Neural crest cell (in vitro differentiated cells): ENCODE measurements at places on chromosomes 13 and 19.
A peak's percentile ranks its signal among the peaks of the same experiment; 100 is the strongest.

GRCh38 chr13:109870696-109871370 is 84.5 kb upstream of the IRS2 start:
- no peak for DNase-seq

GRCh38 chr19:2201473-2202148 is 34.5 kb downstream of the PLEKHJ1 start:
- DNase-seq, result no peak

GRCh38 chr13:32537580-32538142 is 934 bp downstream of the N4BP2L2 start:
- peak; percentile 5 for DNase-seq

- DNase-seq, result no peak
These were observed 24.4 kb downstream of the UBAC2 start for GRCh38 chr13:99225078-99225477.

DNA sequence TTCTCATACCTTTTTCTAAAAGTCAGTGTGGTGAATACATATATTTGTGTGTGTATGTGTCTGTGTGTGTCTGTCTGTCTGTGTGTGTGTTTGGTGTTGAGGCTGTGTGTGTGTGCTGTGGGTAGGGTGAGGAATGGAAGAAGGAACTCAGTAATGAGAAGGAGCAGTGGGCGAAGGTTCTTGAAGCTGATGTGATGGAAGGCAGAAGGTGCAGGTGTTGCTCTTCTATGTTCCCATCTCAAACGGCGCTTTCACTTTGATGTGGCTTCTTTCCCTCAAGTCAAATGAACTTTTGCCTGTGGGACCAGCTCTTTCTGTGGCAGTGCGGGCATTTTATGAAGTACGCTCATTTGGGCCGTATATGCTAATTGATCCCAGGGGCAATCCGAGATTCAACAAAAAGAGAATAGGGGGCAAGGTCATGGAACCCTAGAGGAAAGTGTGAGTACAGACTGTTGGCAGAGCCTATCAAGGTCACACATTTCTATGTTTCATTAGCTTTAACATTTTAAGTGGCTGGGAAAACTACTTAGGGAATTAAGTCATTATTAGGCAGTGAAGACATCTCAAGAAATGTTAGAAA is 15.2 kb downstream of the BIVM start:
- no peak for DNase-seq

GRCh38 chr13:111161601-111162600 is 46.8 kb downstream of the ARHGEF7 start:
- DNase-seq, result no peak

- DNase-seq, result no peak
These were observed 25.2 kb downstream of the COL4A1 start for GRCh38 chr13:110281736-110282135.

GRCh38 chr19:11194656-11195558 is 2.4 kb downstream of the KANK2 start:
- no peak for DNase-seq

DNA sequence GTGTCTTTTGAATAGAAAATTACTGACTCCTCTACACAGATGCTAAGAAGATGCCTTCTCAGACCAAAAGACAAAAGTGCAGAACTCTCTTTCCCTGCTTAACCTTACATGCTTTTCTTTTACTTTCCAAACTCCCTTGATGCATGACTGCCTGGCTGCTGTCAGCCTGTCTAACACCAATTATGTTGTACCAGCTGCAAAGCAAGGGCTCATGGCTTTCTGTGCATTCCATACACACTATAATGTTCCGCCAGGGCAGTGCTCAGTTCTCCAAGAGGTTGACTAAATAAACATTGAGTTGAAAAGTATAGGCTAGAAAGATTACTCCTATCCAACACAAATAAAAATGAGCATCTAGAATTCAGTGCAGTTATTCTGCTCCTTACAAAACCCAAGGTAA is 330.4 kb upstream of the NBEA start:
- no peak for DNase-seq

DNA sequence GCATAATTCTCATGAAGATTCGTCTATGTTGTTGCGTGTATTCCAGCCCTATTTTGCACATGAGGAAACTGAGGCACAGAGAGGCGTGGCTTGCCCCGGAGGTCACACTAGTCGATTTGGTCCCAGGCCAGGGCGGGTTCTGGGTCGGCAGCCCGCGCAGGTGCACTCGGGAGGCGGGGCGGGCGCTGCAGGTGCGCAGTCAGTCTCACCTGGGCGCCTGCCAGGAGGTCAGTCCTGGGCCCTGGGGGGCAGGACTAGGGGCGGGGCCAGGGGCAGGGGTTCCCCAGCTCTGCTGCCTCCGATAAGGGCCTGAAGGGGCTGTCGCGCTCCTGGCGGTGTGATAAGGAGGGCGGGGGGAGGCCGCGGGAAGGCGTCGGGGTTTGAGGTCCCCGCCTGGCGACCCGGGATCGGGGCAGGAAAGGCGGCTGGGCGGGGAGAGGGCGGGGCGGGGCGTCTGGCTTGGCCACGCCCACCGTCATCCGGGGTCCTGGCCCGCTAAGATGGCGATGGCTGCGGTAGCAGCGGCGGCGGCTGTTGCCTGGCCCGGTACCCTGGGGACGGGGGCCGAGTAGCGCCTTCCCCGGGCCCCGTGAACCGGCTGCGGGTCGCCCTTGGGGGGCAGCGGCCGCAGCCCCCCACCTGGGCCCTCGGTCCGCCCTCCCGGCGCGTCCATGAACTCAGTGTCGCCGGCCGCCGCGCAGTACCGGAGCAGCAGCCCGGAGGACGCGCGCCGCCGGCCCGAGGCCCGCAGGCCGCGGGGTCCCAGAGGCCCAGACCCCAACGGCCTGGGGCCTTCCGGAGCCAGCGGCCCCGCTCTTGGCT is at the start of gene ATG4D:
TSS of gene ATG4D (plus strand) at position 485 of the 822 bp plus-strand sequence. CDS start at position 672, 187 bp downstream.
- DNase-seq, result peak; percentile 75

DNA sequence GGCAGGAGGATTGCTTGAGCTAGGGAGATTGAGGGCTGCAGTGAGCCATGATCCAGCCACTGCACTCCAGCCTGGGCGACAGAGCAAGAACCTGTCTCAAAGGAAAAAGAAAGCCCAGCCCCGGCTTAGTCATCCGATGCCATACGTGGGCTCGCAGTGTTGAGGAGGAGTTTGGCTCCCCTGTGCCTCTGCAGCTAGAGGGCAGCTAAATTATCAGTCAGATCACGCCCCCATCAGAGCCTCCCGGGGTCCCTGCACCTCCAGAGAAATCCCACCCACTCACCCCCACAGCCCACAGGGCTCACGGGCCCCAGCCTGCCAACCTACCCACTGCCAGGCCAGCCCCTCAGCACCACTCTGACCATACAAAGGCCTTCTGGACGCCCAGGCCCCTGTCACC is 27.6 kb downstream of the MAU2 start:
- no peak for DNase-seq

DNA sequence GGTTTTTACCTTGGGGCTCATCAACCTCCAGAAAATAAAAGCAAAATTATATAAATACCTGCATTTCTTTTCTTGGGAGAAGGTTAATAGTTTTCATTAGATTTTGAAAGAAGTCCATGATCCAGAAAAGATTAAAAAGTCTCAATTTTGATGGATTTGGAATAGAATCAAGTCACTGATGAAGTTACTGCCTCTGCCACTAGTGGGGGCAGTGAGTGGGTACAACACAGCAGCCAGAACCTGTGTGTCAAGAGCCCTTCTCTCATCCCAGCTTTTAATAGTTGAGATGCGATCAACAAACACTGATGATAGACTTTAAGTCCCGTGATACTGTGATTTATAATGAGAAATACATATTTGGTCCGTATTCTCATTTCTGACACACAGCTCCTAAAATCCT is 686.7 kb downstream of the DIAPH3 start:
- DNase-seq, result no peak

DNA sequence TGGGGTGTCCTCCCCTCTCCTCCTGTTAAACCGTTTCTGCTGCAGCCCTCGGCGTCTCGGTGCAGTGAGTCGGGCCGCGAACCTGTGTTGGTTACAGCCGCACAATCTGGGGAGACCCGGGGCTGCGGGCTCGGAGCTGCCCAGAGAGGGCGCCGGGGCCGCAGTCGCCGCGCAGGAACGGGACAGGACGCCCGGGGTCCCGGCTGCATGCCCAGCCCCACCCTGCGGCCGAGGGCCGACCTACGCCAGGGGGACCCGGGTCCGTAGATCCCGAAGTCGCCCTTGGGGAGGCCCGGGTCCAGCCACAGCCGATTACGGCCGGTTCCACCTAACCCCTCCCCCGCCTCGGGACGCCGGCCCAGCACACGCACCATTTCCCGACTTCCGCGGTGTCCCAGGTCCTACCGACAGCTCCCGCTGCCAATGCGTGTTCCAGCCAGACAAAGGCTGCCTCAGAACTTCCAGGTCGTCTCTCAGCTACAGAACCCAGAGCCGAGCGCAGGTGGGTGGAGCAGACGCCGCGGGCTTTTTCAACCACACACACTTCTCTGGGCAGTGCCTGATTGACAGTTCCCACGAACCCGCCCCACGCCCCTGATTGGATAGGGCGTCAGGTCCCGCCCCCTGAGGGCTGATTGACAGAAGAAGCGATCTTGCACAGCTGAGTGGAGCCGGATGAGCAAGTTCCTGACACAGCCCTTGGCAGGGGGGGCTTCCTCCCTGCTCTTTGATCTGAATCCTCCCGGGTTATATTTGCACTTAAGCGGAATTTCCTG is at the start of gene ZNF443:
TSS of gene ZNF443 (minus strand) at position 481 of the 776 bp plus-strand sequence. CDS start at position 374, 107 bp downstream.
- peak; percentile 99 for DNase-seq

GRCh38 chr13:36533806-36534205 is 101.5 kb downstream of the CCNA1 start:
- DNase-seq, result no peak

DNA sequence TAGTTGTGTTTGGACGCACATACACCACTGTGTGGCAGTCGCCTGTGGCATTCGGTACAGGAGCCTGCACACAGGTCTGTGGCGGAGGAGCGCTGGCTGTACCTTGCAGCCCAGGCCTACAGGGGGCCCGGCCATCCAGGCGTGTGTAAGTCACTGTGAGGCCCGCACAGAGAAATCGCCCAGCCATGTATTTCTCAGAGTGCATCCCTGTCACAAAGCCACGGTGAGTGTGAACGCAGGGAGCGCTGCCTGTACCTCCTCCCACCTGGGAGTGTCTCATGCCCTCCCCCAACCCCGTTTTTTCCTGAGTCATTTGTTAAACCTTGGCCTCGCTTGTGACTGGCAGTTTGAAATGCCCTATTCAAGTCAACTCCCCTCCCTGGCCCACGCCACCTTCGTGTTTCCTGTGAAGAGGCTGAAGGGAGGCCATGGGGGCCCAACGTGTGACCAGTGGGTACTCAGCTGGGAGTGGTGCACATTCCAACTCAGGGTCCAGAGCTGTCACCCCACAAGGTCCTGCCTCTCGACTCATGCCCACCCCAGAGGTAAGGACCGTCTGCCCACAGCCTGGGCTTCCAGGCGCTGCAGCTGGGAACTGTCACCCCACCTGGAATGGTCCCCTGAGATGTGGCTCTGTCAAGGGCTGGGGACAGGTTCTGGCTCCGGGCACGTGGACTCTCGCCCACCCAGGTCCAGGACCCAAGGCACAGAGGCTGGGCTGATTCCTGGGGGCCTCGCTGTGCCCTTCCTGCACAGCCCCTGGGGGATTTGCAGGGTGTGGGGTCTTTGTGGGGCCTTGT is 11.6 kb upstream of the RASA3 start:
- no peak for DNase-seq

DNA sequence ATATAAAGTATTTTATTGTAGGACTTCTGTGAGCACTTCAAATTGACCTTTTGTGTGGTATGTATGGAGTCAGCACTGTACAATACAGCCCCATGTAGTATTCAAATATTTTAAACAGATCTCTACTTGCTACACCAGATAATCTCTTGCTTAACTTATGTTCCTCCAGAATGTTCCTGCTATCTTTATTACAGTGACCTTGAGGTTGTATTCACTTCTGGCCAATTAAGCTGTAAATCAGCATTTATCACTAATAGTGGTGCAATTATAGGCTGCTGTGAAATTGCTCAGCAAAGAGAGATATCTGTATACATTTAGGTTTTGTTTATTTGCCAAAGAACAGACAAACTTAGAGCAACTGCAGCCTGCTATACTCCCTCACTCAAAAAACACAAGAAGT is 1218.6 kb downstream of the PCDH17 start:
- DNase-seq, result no peak

DNA sequence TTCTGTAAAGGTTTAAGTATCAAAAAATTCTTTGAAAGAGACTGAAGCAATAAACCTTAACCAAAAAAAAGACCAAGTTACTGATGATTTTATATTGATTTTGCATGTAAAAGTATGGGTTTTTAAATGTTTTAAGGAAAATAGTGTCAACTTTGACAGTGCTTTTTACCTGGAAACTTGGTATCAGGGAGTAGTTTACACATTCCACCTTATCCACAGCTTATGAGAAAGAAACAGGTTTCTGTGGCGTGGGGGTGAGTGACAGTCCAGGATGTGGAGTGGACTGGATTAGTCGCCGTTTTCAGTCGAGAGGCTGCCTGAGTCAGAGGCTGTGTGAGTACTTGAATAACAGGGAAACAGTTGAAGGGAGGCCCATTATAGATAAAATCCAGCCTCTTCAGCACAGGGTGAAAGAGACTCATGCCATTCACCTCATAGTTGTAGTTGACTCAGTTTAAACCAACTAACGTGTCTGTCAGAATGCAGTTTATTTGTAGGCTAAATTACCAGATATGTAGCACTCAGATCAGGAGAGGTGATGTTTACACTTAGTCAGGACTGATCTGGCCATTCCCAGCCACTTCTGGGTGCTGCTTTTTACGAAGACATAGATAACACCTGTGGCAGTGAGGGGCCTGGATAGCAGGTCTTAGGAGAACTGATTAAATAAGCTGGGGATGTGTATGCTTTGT is 595 bp upstream of the GPR183 start:
- DNase-seq, result no peak

- no peak for DNase-seq
These were observed 44.4 kb downstream of the TSHZ3 start for GRCh38 chr19:31304831-31305312.

GRCh38 chr13:31050486-31051400 is 111.0 kb downstream of the HSPH1 start:
- DNase-seq, result no peak
